ENCODE measurements at places on chromosomes 3 and 15.

GRCh38 chr3:170563712-170564423, 22.0 kb downstream of the SLC7A14 start:
- DNase-seq: peak; percentile 78

DNA sequence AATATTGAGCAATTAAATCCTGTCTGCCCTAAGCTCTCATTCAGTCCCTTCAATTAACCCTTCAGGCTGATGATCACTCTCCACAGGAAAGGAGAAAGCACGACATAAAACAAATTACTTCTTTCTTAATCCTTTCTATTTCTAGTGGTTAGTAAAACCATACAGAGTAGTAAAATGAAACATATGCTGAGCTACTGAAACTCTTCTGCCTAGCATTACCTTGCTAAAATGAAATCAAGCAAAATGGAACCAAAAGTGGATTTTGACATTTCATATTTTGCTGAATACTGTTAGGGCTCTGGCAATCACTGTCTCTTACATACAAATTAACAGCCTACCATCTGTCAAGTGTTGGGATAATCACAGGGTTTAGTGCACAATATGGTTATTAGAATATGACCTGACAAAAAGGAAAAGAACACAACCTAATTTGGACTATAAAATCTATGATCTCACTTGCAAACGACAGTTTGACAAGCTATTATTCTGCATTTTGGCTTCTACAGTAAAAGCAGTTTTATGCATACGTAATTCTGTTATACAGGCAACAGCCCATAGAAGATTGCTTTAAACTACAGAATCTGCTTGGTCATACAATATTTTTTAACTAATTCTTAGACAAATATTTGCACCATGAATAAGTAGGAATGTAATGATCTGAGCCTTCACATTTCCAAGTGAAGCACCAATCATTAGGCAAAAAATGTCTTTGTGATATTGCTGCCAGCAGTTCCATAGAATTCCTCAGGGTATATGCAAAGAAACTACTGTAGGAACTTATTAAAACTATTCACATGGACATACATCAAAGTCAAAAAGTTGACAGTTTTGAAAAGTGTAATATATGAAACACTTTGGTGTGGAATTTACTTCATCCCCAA, 105.0 kb downstream of the FHIT start:
- DNase-seq: no peak

GRCh38 chr15:60643555-60643954, 164.6 kb upstream of the ICE2 start:
- DNase-seq: no peak

DNA sequence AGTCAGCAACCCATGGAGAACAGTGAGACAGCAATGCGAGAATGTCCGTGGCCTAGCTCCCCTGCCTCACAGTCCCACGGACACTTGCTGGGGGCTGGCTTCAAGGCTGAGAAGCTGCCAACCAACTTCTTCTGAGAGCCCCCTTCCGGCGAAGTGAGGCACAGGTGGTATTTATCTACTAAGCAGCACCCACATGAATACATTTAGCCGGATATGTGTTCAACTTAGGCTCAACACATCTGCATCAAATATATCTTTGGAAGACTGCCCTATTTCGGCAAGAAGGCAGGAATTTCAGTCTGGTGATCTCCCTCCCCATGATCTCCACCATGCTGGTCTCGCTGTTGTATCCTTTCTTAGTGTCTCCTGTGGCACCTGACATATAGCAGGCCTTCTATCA, 340.9 kb upstream of the NR2E3 start:
- peak; percentile 74 for DNase-seq

GRCh38 chr15:47410247-47410646, 307.1 kb upstream of the SEMA6D start:
- DNase-seq: no peak

- no peak for DNase-seq
Measured at GRCh38 chr3:10093678-10094077, 14.4 kb downstream of the FANCD2OS start.

GRCh38 chr3:152865668-152866245, 30.8 kb downstream of the P2RY1 start:
- no peak for DNase-seq

- DNase-seq: no peak
Measured at GRCh38 chr3:32852146-32852545, 34.3 kb downstream of the TRIM71 start.

DNA sequence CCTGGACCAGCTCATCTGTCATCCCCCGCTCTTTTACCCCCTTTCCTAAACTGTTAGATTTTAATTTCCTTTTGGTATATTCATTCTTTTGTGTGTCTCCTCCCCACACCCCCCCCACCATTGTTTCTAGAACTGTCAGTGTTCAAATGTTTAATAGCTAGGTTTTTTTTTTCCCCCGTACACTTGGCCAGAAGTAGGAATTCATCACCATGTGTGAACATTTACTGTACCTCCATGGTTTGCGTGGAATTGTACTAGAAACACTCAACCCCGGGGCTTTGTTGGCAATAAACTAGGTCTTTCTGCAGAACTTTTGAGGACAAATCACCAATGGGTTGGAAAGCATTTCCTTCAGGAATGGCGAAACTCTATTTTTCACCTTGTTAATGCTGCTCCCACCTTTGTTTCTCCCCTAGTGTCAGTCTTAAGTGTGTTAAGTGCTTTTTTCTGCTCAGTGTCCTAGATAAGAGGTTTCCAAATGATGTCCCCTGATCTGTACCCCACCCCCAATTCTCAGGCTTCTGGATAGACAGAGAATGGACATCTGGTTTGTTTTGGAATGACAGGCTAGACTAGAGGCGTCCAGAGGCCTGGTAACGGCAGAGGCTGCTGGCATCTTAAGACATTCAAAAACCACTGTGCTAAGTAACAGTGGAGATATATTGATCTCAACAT, 76.8 kb downstream of the SMAD3 start:
- no peak for DNase-seq

DNA sequence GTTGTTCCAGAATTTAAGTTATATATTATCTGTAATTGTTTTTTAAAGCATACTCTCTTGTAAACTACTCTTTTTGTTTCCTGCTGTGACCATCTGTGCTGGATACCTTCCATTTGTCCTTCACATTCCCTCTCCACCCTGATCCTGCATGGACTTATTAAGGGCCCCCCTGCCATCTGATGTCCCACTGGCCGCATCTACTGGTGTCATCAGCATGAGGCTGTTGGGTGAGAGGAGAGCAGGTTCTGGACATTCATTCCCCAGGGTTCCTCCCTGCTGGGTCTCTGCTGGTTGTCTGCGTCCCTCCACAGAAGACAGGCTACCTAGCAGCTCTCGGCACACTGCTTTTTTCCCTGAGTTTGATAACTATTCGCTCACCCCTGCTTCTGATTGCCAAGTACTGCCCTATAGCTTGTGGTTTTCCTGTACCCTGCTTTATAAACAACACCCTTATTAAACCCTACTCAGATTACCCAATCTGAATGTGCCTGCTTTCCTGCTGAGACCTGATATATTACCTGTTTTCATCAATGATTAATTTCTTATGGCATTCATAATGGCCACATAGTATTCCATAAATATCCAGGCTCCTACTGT, 7.7 kb downstream of the CMTM8 start:
- DNase-seq: no peak

DNA sequence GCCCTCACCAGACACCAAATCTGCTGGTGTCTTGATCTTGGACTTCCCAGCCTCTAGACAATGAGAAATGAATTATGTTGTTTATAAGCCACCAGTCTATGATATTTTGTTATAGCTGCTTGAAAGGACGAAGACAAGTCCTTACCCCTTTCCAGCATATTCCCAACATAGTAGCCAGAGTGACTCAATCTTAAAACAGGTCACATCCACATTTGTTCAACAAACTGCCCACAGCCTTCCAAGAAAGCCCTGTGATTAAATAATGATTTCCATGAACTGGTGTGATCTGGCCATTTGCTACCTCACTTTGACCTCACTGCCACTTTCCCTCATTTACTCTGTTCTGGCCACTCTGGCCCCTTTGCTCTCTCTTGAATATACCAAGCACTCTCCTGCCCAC, 193.7 kb upstream of the CFAP20DC start:
- DNase-seq: no peak

- DNase-seq: no peak
Measured at GRCh38 chr15:69792823-69793222, 304.9 kb downstream of the TLE3 start.

GRCh38 chr3:112109322-112109721, 23.1 kb downstream of the C3orf52 start:
- no peak for DNase-seq

- DNase-seq: no peak
Measured at GRCh38 chr15:27928386-27928785, 170.7 kb downstream of the OCA2 start.

DNA sequence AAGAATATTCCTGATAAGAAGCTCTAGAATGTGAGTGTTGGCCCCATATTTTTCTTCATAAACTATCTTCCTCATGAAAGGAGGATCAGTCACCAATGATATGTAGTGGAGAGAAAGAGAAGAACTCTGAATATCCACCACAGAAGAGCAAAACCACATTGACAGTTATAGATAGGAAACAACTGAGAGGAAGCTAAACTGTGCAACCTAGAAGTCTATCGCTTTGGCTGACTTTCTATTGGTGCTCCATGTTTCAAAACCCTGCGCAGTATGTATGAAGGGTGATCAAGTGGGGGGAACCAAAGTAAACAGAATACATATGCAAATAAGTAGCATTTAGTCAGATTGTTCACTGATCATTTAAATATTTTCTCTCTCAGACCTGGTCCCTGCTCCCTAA, 41.0 kb upstream of the ZNF280D start:
- no peak for DNase-seq

GRCh38 chr3:121998030-121998580, 23.9 kb downstream of the ILDR1 start:
- peak; percentile 51 for DNase-seq

- DNase-seq: no peak
Measured at GRCh38 chr3:47590216-47590615, 11.6 kb upstream of the CSPG5 start.

- DNase-seq: no peak
Measured at GRCh38 chr3:58009026-58009748, 965 bp downstream of the FLNB start.

DNA sequence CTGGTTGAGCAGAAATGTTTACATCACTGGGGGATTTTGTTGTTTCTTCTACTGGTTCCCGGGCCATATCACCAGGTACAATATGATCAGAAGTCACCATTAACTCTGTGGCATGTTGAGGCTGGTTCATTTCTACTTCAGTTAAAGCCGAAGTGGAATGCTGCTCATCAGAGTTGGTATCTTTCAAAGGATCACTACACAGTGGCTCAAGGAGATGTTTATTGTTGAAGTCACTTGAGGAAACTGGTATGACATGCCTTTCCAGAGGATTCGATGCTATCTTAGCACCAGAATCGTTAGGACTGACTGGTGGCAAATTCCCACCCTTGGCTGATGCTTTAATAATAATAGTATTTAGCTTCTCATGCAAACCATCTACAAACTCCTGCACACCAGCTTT, 49.9 kb downstream of the TASOR start:
- no peak for DNase-seq

DNA sequence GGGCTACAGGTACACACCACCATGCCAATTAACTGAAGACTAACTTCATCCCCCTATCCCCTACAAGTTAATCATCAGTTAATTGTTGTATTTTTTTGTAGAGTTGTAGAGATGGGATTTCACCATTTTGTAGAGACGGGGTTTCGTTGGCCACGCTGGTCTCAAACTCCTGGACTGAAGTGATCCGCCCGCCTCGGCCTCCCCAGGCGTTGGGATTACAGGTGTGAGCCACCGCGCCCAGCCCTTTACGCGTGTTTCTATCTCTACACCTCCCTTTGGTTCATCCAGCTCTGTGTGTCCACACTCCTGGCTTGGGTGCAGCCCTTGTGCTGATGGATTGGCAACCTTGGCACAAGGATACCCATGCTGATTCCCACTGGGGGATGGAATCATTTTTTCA, 258.8 kb downstream of the FAM43A start:
- no peak for DNase-seq

GRCh38 chr15:92040350-92040749, 186.8 kb downstream of the SLCO3A1 start:
- DNase-seq: no peak

GRCh38 chr15:63797901-63798300, 35.8 kb downstream of the HERC1 start:
- no peak for DNase-seq

DNA sequence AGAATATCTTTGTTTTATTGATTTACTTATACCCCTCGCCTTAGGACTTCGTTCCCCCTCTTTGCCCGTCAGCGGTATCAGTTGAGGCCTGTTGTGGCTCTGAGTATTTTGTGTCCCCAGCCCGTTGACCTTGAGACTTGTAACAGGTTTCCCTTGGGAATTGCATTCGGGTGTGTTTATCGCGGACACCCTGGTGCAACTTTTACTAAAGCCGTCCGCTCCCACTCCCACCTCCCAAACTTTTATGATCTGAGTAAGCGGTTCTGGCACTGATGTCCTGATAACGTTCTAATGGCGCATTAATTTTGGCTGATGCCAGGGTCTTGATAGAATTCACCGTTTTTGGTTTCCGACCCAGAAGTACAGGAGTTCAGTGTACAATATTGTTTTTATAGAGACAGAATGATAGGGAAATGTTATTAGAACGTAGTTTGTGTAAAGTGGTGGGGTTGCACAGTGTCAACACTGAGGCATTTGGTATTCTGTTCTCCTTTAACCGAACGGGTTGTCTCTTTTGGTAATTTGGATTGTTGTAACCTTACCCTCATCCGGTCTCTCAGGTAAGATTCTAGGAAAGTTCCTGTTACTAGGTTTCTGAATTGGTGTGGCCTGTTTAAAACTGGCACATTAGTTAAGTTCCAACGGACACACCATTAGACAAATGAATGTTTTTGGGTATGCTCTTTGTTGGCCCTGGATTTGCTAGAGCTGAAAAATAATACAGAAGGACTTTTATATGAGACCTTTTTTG, 47.8 kb downstream of the OIP5 start:
- no peak for DNase-seq

GRCh38 chr3:49807431-49808114, 4.5 kb downstream of the INKA1 start:
- no peak for DNase-seq

- DNase-seq: peak; percentile 26
Measured at GRCh38 chr15:93088200-93088980, 621 bp downstream of the RGMA start.

DNA sequence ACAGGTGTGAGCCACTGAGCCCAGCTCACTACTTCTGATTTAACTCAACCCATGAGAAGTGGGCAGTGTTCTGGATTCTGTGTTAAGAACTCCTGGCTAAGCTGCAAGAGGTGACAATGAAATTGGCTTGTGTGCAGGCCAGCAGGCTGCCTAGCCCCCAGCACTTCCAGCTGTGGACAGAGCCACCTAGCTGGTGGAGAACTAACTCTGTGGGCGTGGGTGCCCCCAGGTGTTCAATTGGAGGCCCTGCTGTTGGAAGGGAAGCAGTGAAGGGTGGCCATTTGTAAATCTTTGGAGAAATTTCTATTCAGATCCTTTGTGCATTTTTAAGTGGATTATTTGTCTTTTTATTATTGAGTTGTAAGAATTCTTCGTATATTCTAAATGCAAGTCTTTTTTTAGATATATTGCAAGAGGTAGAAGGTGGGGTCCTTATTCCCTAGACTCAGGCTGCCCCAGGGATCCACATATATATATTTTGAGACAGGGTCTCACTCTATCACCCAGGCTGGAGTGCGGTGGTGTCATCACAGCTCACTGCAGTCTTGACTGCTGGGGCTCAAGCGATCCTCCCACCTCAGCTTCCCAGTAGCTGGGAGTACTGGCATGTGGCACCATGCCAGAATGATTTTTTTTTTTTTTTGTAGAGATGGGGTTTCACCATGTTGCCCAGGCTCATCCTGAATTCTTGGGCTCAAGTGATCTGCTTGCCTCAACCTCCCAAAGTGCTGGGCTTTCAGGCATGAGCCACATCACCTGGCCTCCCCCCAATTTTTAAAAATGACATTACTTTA, 7.2 kb upstream of the SCAMP5 start:
- peak; percentile 61 for DNase-seq

- peak; percentile 34 for DNase-seq
Measured at GRCh38 chr3:137110392-137110996, 152.7 kb downstream of the IL20RB start.
